ENCODE measurements at places on chromosomes 5 and 9.

DNA sequence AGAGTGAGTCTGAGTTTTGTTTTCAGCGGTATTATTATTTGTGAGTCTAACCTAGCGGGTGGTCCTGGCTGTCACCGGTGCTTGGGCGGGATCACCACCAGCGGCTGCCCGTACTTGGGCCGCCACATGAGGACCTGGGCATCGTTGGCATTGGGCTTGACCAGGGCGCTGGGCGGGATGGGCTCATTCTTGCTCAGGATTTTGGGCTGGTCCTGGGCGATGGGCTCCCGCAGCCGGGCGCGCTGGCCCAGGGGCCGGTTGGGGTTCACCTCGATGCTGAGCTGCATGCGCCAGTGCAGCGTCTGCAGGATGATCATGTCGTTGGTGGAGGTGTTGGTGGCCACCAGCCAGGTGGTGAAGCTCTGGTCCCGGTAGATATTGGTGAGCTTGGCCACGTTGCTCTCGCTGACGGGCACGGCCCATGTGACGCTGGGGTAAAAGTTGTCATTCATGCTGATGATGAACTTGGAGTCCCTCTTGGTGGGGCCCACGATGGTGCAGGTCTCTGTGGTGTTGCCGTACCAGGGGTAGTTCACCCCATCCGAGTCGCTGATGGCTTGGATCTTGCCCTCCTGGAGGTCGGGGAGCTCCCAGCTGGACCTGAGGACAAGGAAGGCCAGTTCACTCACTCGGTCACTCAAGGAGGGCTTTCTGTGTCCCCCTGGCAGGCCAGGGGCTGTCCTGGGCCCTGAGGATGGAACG lies 15.4 kb downstream of the FAM78A start:
- no peak for DNase-seq

DNA sequence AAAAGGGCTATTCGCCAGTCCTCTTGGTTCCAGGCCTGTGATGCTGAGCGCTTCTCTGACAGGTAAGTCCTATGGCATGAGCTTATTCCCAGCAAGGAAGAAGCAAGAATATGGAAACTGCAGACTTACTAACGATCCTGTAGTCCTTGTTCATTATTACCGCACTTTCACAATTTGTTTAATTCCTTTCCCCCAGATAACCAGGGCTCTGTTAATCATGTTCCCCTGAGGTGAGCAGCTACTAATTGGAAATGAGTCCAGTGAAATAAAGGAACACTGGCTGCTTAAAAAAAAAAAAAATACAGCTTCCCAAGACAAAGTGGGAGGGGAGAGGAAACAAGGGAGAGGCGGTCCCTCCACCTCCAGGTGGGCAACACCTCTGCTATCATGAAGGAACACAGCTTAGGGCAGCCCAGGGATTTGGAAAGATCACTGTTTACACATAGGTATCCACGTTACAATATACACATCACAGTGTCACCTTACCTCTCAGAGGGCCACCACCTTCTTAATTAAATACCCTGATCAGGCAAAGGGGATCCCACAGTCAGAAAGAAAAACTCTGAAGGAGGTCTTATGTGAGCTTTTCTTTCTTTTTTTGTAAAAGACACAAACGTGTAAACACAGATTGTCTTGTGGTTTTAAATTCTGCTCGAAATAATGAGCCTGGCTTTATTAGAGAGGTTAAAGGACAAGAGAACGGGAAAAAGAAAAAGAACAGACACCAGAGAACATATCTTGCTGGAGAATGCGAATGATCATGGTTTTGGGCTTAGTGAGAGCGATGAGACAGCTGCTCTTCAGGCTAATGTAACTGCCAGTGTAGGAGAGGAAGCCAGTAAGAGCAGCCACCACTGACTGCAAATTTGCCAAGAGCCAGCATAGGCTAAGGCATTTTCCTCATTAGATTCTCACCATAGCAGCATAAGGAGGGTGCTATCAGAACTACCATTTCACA lies 258.6 kb downstream of the CRB2 start:
- DNase-seq: no peak

DNA sequence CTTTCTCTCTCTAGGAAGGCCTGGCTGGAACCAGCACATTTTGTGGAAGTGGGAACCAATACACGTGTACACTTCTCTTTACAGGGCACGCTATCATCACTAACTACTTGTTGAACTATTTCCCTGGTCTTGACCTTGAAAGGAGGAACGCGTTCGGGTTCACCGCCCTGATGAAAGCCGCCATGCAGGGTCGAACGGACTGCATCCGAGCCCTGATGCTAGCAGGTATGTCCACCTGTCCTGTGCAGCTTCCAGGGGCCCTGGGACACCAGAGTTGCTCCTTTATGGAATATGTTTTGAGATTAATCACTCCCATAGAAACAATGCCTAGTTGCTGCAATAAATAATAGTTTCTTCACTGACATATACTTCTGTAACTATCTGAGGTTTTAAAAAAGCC lies 74.1 kb downstream of the ANKRD33B start:
- no peak for DNase-seq

- no peak for DNase-seq
These were observed 15.5 kb downstream of the OTULINL start for GRCh38 chr5:14597080-14597479.

- DNase-seq: no peak
These were observed 468.1 kb downstream of the SPATA31D1 start for GRCh38 chr9:82456642-82457041.
